Fibroblast of skin of back (primary cell): ENCODE measurements at places on chromosomes 11 and 22.

DNA sequence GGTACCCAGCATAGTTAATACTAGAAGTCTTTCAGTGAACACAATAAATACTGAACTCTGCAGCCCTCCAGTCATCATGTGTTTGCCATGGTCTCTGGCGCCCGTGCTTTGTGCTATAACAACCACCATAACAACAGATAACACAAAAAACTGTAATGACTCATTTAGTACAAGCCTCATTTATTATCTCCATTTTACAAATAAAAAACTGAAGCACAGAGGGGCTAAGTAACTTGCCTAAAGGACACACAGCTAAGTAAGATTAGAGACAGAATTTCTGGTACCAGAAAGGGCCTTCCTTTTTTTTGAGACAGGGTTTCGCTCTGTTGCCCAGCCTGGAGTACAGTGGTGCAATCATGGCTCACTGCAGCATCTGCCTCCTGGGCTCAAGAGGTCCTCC lies 19.5 kb downstream of the RBFOX2 start:
- no peak for DNase-seq

- DNase-seq: peak; percentile 49
Measured at GRCh38 chr11:75867778-75868374, 52.9 kb downstream of the UVRAG start.

GRCh38 chr11:132876239-132876638 lies 656.1 kb downstream of the OPCML start:
- DNase-seq: no peak

DNA sequence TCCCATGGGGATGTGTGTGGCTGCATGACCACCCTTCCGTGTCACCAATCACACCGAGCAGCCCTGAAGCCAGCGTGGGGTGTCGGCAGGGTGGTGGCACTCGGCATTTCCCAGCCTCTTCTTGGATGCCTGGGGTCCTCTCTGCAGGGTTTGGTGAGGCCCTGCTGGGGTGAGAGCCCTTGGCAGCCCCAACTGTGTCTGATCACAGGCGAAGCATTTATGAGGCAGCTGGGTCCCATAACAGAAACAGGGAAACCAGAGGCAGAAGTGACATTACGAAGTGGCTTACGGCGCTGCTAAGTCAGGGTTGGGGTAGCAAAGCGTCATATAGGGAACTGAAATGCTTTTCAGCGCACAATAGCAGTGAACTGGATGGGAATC lies 92.3 kb upstream of the SEPTIN5 start:
- no peak for DNase-seq

DNA sequence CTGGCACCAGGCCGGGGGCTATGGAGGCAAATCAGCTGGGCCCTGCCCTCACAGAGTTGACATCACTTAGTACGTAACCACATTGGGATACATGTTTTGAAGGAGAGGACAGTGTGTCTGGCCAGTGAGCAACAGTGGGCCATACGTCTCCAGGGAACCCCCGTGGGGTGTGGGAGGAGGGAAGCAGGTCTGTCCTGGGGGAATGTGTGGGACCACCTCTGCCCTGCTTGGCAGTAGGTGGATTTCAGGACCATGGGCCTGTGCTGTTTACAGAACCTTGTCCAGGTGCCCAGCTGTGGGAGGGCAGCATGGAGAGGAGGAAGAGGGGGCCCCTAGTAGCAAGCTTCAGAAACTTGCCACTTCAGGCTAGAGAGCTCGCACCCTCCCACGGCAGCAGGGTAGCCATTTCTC lies 21.0 kb downstream of the P2RY2 start:
- no peak for DNase-seq

- DNase-seq: no peak
Measured at GRCh38 chr11:71204748-71205664, 47.4 kb downstream of the SHANK2 start.

- no peak for DNase-seq
Measured at GRCh38 chr11:82405421-82405820, 328.2 kb downstream of the FAM181B start.

- DNase-seq: no peak
Measured at GRCh38 chr22:26394777-26395176, 34.3 kb upstream of the ASPHD2 start.

DNA sequence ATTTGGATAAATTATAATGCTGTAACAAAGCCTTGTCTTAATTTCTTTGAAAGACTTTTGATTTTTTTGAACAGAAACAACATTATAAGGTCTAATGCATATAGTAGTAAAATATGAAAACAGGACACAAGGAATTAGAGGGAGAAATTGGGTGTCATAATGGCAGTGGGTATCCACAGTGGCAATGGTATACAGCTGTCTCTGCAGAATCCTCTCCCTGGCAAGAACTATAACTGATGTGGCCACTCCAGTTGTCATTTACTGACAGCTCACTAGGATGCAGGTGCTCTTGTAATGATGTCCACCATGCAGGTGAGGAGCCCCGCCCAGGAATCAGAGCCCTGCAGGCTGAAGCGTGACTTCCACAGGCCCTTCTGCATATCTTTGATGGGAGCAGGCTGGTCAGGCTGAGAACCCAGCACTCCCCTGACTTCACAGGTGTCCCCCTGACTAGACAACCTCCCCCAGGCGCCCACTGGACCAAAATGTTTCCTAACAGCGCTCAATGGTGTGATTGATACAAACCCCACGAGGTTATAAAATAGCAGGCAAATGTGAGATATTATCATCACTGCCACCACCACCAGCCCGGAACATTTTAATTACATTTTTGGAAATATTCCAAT lies 32.8 kb upstream of the SERPIND1 start:
- DNase-seq: no peak

DNA sequence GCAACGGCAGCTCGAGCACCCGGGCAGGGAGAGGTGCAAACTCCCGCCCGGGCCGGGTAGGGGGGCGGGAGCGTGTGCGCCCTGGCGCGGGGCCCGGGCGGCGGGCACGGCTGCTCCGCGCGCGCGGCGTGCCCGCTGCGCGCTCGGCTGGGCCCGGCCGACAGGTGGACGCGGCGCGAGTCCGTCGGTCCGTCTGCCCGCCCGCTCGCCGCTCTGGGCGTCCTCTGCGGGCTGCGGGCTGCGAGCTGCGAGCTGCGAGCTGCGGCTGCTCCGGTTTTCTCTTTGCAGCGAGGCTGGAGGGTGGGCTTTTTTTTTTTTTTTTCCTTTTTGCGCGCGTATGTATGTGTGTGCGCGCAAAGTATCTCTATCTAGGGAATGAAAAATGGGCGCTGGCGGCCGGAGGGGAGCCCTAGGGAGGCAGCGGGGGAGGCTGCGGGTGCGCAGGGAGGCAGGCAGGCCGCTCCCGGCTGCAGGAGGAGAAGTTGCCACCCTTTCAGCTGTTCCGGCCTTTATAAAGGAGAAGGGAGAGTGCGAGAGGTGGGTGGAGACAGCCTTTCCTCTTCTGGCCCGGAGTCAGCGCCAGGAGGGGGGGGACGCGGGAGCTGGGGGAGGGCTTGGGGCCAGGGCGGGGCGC lies at the start of gene PDGFB:
TSS of gene PDGFB (minus strand) at position 487 of the 634 bp plus-strand sequence. CDS start 1,019 bp downstream, outside the sequence.
- no peak for DNase-seq

- no peak for DNase-seq
Measured at GRCh38 chr11:45239733-45240132, 46.4 kb downstream of the SYT13 start.
